ENCODE measurements at places on chromosomes 7 and 10.

DNA sequence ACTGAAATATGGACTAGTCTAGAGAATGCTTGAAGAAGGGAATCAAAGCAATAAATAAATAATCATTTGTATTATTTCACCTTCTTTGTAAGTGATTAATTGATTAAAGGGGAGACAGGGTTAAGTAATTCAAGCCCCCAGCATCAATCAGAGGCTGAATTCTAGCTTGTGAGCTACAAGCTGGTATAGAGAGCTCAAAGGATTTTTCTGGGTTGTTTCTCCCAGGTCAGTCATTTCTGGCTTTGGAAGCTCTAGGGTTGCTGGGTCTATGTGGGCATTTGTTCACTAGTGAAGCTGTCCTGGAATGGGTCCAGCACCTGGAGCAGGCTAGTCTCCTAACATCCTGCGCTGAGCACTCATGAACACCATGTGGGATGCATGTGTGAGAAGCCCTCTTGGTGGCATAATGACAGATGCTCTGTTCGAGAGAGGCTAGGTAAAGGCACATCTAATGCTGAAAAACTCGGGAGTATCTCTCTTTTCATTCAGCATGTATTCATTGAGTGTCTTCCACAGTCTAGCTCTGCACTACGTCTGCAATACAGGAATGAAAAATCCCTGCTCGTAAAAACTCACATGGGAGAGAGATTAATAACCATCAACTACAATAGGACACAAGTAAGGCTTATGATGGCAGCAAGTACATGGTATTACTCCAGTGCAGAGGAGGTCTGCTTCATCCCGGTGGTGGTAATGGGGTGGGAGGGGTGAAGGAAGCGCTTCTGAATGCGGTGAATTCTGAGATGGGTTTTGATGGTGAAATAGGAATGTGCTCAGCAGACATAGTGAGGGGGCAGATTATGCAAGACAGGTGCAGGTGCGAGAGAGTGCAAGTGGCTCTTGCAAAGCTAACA lies 68.0 kb upstream of the NRP1 start:
- DNase-seq = no peak

- DNase-seq = no peak
These were observed 15.0 kb downstream of the ZCCHC24 start for GRCh38 chr10:79430325-79430905.

DNA sequence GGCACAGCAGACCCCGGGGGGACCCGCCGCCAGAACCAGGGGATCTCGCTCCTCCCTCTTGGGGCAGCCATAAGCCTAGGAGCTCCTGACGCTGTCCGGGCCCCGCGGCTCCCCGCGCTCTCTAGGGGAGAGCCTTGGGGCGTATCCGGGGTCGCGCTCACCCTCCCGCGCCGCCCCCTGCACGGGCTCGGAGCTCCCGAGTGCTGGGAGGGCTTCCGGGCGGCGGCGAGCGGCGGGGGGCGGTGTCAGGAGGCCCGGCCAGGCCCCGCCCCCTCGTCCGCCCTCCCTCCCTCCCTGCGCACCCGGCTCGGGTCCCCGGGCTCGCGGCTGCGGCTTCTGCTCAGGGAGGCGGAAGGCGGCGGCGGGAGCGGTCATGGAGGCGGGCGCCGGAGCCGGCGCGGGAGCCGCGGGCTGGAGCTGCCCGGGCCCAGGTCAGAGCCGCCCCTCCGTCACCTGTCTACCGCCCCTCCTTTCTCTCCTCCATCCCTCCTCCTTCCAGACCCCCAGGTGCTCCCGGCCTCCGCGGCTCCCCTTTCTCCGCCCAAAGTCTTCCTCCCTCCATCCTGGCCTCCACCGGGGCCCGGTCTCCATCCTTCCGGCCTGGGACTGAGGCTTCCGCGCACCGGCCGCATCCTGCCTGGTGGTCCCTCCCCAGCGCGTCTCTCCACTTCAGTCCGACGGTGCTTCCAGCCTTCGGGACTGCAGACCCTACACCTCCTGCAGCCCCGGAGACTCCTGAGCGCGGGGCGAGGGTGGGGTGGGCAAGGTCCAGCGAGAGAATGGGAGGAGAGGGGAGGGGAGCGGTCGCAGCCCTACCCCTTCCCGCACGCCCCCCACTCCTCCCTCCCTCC lies at the start of gene CCDC136:
Gene CCDC136, plus strand, starts transcription at position 848 of the 851 bp plus-strand sequence. CDS start 444 bp downstream, outside the sequence.
- DNase-seq = peak; percentile 33

GRCh38 chr7:83486536-83486935 lies 162.4 kb downstream of the SEMA3E start:
- no peak for DNase-seq

DNA sequence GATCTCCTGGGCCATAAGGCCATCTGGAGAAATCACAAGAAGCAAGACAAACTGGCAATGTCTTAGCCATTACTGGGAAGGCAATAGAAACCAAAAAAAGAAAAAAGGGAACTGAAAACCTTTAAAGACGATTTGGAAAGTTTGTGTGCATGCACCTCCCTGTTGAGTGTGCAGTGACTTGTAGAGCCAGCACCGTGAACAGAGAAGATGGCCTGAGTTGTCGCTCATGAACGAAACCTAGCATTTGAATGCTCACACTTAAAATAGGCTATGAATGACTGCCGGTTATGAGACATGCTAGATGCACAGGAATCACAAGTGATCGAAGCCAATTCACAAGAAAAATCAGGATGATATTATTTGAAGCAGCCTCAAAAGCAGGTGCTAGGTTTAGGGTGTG lies 151.3 kb upstream of the ADO start:
- DNase-seq = no peak

DNA sequence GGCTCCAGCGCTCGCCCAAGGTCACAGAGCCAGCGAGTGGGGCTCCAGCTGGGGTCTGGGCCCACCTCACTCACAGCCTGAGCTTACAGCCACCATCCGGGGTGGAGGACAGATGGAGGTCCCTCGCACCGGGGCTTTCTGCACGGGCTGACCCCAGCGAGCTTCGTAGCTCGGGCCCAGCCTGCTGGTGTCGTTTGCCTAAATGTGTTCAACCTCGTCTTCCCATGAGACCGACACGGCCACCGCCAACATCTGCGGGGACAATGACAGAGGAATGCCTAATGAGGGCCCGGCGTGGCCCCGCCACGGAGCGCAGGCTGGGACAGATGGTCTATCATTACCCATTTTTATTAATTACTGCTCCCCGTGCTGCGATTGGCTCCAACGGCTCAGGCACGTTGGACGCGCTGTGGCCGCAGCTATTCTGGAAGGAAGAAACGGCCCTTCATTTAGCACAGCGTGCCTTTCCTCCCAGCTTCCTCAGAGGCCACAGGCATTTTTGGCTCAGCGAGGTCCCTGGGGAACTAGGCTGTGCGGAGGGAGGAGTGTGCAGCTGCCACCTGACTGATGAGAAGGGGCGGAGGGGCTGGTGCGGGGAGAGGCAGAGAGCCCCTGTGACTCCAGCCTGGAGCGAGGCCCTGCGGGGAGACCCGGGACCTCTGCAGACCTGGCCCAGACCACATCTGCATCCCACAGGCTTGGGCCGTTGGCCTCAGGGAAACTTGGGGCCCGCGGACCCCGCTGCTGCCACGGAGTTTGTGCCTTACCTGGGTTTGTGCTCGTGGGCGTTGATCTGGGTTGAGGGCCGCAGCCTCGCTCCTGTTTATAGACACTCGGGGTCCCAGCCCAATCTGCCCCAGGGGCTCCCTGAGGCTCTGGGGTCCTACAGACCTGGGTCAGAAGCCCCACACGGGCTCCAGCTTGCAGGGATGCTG lies 22.9 kb upstream of the ELFN1 start:
- no peak for DNase-seq

DNA sequence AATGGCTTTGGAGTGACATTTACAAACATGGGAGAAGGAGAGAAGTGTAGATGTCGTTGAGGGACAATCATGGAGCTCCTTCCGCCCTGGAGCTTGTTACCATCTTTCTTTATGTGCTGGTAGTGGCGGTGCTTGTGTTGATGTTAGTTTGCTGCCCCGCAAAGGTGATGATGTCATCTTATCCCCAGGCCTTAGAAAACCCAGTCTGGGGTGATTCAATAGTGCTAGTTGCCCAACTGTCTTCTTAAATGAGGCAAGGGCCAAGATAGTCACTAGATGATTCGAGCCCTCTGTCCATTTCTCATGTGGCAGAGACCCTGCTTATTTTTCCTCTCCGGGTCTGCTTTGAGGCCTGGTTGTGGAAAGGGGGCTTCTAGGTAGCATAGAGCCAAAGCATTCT lies 277.4 kb downstream of the CCSER2 start:
- DNase-seq = no peak

- no peak for DNase-seq
These were observed 330.4 kb upstream of the SEMA3A start for GRCh38 chr7:84524714-84525694.

DNA sequence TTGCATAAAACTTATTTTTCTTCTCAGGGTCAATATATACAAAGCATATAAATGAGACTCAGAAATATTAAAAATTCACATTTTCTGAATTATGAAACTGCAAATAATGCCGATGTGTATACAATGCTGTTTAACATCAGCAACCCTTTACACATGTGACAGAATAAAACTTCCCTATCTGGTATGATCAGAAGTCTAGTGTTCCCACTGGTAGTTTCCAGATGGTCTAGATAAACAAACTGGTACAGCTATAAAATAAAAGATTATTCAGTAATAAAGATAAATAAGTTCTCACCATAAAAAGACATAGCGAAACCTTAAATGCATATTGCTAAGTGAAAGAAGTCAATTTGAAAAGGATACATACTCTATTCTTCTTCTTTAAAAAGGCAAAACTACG lies 7.9 kb downstream of the POLR1F start:
- DNase-seq = no peak

GRCh38 chr10:8121201-8121890 lies 66.9 kb downstream of the GATA3 start:
- no peak for DNase-seq

DNA sequence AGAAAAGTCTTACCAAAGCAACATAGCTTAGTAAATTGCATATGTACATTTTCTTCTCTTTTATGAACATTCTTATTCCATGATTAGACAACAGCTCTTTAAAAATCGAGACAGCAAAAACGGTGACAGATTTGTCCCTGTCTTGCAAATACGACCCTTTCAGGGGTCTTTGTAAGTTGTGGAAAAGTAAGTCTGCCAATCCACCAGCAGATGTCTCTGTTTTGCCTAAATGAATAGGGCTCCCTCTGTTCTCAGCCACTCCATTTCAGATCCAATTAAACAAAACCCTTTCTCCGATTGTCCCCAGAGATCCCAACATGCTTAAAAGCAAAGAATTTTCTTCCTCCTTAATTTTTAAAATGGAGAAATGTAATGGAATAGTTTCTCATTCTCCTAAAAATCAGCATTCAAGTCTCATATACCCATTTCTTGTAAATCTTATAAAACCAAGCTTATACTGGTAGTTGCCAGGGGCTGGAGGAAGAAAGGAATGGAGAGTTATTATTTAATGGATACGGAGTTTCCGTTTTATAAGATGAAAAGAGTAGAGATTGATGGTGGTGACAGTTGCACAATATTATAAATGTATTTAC lies 61.0 kb upstream of the NFE2L3 start:
- no peak for DNase-seq

- no peak for DNase-seq
These were observed 175.3 kb downstream of the RAPGEF5 start for GRCh38 chr7:22181663-22182062.

DNA sequence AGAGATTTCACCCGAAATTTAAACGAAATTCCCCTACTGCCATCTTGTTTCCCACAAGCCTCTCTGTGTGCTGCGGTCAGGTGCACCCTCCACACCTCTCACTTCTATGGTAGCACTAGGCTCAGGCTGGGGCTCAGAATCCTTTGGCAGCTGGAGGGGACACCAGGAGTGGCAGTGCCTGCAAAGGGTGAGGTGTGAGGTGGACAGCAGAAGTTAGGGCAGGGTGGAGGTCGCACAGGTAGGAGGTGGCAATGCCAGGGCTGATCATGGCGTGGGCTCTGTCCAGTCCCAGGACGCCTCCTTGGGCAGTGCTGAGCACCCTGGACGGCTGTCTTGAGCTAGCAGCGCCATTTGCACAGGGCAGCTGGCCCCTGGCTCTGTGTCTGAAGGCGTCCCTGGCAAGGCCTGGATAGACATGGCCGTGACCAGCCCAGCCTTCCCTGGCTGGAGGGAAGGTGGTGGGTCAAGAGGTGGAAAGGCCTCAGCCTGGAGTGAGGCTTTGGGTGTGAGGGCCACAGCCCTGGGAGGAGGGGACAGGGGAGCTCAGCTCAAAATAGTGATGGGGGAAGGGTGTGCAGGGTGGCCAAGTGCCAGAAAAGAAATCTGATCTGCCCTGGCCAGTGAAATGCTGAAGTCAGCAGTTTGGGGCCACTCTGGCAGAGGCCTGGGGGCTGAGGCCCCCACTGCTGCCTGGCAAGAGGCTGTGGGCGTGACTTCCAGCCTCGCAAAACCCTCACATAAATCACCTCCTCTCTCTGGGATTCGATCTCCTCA lies 40.0 kb downstream of the ZCCHC24 start:
- DNase-seq = no peak

- DNase-seq = no peak
These were observed 121.7 kb upstream of the TRIM24 start for GRCh38 chr7:138338361-138338760.

DNA sequence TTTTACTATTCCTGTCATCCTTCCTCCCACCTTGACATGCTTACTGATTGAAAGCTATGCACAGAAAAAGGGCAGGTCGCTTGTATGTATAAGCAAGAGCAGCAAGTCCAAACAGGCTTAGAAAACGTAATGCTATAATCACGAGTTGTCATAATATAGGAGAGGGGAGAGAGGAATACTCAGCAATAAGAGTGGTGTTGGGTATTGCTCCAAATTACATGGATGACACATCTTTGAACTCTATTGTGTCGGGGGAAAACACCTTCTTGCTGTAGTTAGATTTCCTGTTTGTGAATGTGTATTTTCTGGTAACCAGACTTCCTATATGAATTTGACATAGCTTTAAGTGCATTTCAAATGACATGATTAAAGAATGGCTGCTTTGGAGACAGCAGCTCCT lies 7.5 kb downstream of the MET start:
- DNase-seq = no peak

DNA sequence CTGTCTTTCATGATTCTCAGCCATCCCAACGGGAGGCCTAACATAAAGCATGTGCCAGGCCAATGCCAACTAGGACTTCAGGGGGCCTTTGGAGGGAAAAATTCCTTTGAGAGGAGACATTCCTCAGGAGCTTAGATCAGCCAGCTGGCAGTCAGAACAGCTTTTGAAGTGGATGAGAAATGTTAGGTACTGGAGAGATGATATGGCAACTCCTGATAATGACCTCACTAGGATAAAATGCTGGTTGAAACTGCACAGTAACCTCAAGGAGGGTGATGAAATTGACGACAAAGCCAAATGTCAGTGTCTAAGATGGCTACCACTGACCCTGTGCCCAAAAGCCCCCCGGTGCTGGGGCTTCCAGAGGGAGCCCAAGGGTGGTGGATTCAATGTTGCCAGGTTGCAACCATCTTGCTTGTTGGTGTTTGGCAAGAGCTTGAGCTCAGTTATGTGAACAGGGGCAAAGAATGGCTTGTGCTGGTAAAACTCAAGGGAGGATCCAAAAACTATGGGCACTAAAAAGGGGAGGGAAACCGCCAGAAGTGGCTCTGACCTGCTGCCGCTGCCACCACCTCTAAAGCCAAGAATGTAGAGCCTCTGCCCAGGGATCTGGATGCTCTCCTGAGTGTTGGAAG lies 121.2 kb downstream of the UBE2H start:
- DNase-seq = no peak

- no peak for DNase-seq
These were observed 137.3 kb downstream of the AUTS2 start for GRCh38 chr7:69735582-69735981.

- no peak for DNase-seq
These were observed 105.6 kb downstream of the CTBP2 start for GRCh38 chr10:125054669-125055268.

- DNase-seq = no peak
These were observed 46.5 kb upstream of the C10orf71 start for GRCh38 chr10:49252313-49253034.

All from substantia nigra (tissue), 51 donors.